Umbilical cord (tissue), 2 donors: ENCODE measurements at places on chromosomes 11 and 22. TPM values are rescaled to one million over a fixed set of nuclear protein-coding genes. Genes with fewer than 3 reads are reported as not detected.

Gene POU2F3
- 3.1 TPM for total RNA-seq

Gene HEPHL1
- 0.96 TPM for total RNA-seq

Gene USP2
- 2.9 TPM for total RNA-seq

GRCh38 chr11:8031248-8032115 lies 44.3 kb downstream of the EIF3F start:
- DNase-seq, result no peak

GRCh38 chr11:65277631-65278277 lies 16.0 kb downstream of the POLA2 start:
- peak; percentile 24 for DNase-seq

DNA sequence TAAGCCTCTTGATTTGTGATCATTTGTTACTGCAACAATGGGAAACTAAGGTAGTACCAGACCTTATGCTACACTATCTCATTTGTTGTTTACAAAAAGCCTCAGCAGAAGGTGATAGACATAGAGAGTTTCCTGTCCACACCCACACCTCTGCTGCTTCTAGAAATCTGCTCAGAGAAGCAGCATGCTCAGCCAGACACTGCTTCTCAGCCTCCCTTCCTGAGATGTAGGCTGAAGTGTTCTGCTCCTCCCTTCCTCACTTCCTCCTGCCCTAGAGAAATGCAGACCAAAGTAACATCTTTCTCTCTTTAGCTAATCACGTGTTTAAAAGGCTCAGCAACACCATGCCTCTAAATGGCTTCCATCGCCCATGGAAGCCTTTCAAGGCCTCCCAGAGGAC lies 88.4 kb downstream of the SLC1A2 start:
- DNase-seq, result no peak

DNA sequence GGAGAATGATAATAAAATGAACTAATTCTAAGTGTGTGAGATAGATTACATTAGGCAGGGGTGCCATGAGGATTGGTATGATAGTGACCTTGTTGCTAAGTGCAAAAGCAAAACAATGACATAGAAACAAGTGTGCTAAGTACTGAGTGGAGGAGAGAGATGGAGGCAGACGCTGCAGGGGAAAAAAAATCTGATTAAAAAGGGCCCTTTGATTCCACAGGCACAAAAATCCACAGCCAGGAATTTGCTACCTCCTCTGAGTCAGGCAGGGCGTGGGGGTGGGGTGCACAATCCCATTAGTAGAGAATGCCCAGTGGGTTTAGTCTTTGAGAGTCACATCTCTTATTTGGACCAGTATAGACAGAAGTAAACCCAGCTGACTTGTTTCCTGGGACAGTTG lies at the start of gene CNTF:
CNTF (plus strand) TSS at position 322 of the 400 bp plus-strand sequence. CDS start 88 bp downstream, outside the sequence.
- no peak for DNase-seq

DNA sequence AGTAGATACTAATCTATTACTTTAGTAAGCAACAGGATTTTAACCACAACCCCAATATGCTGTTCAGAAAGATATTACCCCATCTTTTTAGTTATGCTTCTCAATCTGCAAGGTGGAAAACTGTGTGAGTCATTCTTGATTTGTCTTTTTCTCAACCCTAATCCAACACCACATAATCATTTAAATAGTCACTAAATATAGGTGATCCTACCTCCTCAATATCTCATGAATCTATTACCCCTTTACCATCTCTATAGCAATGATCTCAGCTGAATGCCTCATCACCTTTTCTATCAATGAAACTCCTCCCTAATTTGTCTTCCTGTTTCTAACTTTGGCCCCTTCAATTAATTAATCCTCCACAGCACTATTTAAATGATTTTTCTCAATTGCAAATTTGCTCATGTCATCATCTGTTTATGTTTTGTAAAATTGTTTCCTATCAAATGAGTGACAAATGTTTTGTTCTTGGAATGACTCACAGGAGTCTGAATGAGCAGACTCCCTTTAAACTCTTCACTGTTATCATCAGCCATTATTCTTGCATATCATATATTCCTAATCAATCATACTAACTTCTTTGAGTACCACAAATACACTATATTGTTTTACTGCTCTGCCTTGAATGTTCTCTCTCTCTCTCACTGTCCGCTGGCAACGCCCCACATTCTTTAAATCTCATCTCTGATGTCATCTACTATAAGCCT lies 26.1 kb downstream of the SNX19 start:
- DNase-seq, result no peak

GRCh38 chr11:20658135-20658534 lies 11.3 kb upstream of the NELL1 start:
- DNase-seq, result no peak

DNA sequence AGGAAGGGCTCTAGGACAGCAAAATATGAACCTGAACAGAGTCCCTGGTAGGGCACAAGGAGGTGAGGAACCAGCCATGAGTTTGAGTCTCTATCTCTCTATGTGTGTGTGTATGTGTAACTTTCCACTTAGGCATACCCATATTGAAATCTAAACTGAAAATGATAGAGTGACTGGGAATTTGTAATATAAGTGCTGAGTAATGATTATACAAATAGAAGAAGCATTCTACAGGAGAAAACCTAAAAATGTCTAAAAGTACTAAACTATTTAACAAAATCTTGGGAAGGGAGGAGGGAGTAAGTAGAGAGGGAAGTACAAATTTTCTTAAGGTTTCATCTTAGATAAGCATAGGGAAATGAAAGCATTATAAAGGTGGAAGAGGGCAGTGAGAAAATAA lies 97.1 kb upstream of the ZC3H12C start:
- DNase-seq, result no peak

GRCh38 chr22:36982136-36982535 lies 37.1 kb downstream of the TST start:
- no peak for DNase-seq
